Mammary epithelial cell (primary cell): ENCODE measurements at places on chromosomes 12 and 14.
A peak's percentile ranks its signal among the peaks of the same experiment; 100 is the strongest.

- no peak for DNase-seq
Observed at GRCh38 chr12:96104566-96104965, 69.2 kb upstream of the LTA4H start.

GRCh38 chr12:123078120-123078465 is 72.8 kb downstream of the PITPNM2 start:
- DNase-seq, result no peak

GRCh38 chr12:93804392-93805179 is 127.4 kb downstream of the CRADD start:
- DNase-seq, result peak; percentile 71

GRCh38 chr14:97976861-97977260 is 1179.7 kb downstream of the VRK1 start:
- no peak for DNase-seq

DNA sequence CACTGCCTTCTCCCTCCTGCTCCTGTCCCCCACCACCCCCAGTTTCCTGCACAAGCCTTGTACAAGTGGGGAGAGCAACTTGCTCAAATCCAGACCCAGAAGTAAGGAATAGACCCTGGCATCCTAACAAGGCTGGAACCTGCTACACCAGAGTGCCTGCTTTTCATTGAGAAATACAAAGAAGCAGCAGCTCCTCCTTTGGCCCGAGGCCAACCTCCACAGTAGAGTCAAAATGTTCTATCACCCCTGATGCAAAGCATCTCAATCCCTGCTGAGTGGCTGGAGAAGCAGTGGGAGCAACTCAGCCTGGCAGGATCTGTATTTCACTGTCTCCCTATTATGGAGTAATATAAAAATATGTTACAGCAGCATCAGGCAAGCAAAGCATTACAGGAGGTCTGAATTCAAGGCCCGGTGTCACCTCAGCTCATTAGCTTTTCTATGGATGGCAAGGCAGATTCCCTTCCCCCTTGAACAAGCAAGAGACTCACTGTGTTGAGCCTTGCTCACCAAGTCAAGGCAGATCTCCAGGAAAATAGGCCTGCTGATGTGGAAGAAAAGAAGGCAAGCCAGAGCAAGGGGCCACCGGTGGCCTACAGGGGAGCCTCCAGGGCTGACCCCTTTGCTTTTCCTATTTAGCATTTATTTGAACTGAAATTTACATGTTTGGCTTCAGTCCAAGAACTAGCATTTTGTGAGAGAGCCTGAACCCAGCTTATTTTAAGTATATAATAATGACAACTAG is 186.3 kb upstream of the EGLN3 start:
- no peak for DNase-seq

- DNase-seq, result no peak
Observed at GRCh38 chr14:69561893-69562292, 12.8 kb downstream of the CCDC177 start.
